ENCODE measurements at places on chromosomes 11 and 22.

GRCh38 chr11:119804698-119805097 is 75.7 kb upstream of the NECTIN1 start:
- no peak for DNase-seq

GRCh38 chr11:46307785-46308341 is 30.4 kb downstream of the CREB3L1 start:
- DNase-seq = no peak

DNA sequence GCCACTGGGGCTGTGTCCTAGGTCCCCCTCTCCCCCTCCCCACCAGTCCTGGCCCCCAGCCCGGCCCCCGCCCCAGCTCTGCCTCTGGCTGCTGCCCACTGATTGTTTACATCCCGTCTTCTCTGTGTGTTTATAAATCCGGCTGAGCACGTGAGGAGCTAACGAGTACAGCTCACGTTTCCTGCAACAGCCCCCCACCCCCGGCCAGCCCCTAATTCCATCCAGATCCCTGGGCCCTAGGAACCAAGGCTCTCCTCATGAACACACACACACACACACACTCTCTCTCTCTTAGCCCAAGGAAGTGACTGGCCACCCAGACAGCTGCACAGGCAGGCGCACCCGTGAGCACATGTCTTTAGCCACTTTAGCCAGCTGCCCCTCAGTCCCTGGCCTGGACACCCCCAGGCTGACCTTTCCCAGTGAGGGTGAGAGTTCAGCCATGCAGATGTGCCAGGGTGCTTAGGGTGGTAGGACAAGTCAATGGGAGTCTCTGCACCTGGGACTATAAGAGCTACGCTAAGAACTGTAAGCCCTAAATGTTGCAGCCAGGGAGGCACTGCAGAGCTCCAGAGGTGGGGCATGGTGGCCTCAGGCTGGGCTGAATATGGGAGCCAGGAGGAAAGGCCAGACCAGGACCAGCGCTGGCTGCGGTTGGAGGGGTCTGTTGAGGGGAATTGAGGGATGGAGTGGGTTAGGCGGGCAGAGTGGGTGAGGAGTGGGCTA is 2.9 kb downstream of the CLCF1 start:
- no peak for DNase-seq

DNA sequence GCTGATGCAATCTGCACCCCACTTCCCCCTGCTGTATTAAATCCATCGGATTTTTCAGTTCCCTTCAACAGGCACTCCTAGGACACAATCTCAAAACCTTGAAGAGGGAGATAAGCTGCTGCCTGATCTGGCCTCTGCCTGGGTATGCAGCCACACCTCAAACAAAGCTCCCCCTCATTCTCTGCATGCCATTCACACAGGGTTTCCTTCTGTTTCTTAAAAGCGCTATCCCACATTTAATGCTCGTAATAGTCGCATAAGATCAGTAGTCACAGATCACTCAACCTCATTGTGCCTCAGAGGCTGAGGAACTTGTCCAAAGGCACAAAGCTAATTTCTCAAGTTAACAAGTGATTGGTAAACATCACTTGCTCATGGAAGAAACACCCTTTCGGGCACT is 34.0 kb downstream of the UQCR10 start:
- no peak for DNase-seq

DNA sequence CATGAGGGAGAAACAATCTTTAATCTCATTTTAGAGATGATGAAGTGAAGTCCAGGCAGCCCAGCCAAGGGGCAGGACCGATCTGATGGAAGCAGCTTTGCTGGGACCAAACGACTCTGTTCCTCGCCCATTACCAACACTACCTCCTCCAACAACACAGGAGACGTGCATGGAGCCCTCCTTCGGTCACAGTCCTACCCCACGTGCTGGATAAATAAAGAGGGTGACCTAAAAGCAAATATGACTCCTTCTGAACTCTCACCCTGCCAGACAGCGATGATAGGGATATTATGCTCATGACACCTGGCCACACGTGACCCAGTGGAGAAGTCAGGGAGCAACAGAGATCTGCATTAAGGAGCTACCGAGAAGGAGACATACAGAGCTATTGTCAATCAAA is 26.0 kb downstream of the SCGB1A1 start:
- DNase-seq = no peak

GRCh38 chr11:40170078-40170477 is 1289.4 kb downstream of the LRRC4C start:
- no peak for DNase-seq

- no peak for DNase-seq
These were observed 48.6 kb downstream of the TRIM29 start for GRCh38 chr11:120089036-120090001.

- DNase-seq = no peak
These were observed 1.2 kb downstream of the GAL3ST3 start for GRCh38 chr11:66047541-66048365.

- DNase-seq = no peak
These were observed 303.9 kb downstream of the CASP12 start for GRCh38 chr11:104594228-104594958.

DNA sequence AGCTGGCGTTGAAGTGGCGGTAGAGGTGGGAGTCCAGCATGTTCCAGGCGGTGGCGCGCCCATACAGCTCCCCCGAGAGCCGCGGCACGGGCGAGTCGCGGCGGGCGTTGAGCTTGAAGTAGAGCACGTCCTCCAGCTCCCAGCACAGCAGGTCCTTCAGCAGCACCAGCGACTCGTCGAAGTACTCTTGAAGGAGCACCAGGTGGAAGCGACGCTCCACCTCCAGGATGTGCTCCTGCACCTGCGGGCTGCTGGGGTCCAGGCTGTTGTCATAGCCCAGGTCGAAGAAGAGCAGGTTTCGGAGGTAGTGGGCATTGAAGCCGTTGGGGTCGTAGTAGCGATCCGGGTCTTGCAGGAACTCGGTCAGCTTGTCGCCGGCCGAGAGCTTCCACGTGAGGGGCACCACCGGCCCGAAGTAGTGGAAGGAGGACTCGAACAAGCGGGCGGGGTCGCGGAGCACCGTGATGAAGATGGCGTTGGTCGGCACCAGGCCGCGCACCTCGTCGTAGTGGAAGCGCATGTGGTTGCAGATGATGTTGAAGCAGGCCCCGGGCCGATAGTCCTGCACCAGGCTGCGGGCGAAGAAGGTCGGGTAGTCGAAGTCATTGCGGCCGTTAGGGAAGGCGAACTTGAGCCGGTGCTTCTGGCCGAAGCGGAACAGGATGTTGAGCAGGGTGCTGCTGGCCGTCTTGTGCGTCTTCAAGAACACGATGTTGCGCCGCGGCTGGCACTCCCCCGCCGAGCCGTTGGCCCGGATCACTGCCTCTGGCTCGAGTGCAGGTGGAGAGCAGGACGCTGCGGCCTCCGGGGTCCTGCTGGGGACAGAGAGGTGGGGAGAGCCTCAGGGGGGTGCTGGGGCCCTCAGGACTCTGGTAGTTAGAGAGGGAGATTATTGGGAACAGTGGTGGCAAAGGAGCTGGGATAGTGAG is 9.0 kb upstream of the SEC14L6 start:
- DNase-seq = no peak

- DNase-seq = no peak
These were observed 20.1 kb downstream of the CSRP3 start for GRCh38 chr11:19181531-19182261.

GRCh38 chr11:66651016-66651415 is 12.5 kb downstream of the RBM4 start:
- no peak for DNase-seq

DNA sequence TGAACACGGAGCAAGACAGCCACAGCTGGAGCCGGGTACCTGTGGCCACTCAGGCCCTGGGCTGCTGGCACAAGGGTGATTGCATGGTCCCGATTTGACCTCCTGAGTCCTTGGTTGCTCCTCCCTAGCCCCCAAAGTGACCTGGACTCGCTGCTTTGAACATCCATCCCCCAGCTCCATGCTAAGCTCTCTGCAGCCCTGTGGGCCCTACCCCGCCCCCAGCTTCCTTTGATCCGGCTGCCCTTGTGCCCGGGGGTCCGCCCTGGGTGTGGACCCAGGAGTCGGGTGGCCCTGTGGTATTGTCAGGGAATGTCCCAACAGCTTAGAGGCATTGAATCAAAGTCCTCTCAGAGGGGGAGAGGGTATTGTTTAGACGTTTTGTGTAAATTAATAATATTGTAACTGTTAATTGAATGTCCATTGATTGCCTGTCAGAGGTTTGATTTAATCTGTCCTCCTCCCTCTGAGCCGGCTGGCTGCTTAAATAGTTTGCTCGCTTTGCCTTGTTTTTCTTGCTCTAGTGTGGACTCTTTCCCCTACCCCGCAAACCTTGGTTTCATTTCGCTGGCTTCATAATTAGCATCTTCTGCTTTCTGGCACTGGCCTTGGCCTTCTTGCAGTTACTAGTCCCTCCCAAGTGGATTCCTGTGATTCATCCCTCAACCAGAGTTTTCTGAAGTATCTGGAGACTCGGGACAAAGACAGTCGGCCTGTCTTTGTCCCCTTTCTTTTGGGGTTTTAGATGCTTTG is 20.7 kb downstream of the GRIK4 start:
- DNase-seq = no peak

GRCh38 chr11:64028398-64029115 is 7.2 kb upstream of the FLRT1 start:
- no peak for DNase-seq

DNA sequence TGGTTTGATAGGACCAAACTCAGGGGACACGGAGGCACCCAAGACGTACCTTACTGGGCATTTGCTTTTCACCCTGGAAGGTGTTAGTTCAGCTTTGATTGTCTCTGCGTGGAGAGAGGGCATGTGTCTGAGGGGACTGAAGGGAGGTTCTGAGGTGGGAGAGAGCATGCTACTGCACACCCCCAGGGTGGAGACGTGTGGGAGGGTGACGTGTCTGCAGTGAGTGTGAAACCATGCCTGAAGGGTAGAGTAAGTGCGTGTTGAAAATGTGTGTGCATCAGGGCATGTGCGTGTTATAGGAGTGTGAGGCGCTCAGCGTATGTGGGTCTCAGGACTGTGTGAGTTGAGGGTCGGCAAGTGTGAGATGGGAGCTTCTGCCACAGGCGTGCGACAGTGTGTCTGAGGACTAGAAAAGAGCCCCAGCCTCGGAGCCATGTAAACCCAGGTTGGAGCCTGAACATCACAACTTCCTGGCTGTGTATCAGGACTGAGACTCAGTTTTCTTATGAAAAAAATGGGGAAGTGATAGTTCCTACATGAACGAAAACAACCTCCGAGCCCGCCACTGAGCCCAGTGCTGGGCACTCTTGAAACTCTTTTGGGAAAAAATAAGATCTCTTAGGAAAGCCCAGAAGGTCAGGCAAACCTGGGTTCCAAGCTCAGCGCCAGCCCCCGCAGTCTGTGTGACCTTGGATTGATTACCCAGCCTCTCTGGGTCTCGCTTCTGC is 11.8 kb upstream of the KCNJ11 start:
- DNase-seq = no peak

GRCh38 chr11:110852921-110853490 is 140.8 kb upstream of the ARHGAP20 start:
- no peak for DNase-seq

- no peak for DNase-seq
These were observed 45.4 kb downstream of the CASP12 start for GRCh38 chr11:104852811-104853210.

- DNase-seq = no peak
These were observed 413.0 kb upstream of the LRRC4C start for GRCh38 chr11:41872426-41872825.

DNA sequence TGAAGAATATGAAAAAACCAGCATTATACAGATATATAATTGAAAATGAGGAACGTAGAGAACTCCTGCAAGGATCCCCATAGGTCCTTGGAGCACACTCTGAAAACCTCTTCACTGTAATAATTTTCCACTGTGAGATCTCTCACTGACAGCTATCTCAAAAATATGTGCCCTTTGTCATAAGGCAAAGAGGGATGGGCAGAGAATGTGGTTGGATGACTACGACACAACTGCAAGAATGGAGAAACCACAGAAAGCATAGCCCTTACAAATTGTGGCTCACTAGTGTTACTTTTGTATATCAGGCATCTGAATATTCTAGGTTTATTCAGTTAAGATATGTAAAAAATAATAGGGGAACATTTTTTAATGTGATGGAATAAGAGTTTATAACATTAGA is 7.9 kb upstream of the CTSC start:
- DNase-seq = no peak

GRCh38 chr11:68033708-68034045 is 3.2 kb downstream of the NDUFS8 start:
- DNase-seq = no peak

- DNase-seq = no peak
These were observed 6.2 kb downstream of the ADAMTS15 start for GRCh38 chr11:130454491-130455252.

DNA sequence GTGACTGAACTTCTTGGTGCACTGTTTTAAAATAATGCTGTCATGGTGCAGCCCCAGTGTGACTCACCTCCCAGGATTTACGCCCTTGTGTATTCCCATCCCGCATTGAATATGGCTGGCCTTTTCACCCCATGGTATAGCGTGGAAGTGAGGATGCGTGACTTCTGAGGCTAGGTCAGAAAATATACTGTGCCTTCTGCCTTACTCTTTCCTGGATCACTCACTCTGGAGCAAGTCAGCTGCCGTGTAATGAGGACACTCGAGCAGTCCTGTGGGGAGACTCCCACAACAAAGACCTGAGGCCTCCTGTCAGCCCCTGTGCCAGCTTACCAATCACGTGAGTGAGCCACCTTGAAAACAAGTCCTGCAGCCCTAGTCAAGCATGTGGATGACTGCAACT is 471.9 kb upstream of the KIRREL3 start:
- DNase-seq = no peak

DNA sequence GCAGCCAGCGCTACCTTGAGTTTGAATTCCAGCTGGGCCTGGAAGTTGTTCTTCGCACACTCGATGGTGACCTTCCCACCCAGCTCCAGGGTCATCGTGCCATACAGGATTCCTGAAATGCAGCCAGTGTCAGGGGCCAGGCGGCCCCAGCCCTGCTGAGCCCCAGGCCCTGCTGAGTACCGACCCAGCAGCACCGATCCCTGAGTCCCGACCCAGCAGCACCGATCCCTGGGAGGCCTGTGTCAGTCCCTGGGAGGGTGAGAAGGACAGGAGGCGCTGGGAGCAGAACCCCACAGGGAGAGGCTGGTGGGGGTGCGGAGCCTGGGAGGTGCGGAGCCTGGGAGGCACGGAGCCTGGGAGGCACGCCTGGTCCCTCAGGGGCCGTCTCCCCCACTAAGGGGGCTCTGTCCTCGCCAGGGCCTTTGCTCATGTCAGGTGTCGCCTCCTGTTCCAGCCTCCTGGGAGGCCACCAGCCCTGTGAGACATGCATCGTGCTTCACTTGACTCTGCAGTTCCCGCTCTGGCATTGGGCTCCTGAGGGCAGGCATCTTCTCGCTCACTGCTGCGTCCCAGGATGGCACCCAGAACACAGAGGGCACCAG is 37.1 kb upstream of the CARS1 start:
- no peak for DNase-seq

- no peak for DNase-seq
These were observed 78.9 kb downstream of the SFI1 start for GRCh38 chr22:31575190-31575589.

DNA sequence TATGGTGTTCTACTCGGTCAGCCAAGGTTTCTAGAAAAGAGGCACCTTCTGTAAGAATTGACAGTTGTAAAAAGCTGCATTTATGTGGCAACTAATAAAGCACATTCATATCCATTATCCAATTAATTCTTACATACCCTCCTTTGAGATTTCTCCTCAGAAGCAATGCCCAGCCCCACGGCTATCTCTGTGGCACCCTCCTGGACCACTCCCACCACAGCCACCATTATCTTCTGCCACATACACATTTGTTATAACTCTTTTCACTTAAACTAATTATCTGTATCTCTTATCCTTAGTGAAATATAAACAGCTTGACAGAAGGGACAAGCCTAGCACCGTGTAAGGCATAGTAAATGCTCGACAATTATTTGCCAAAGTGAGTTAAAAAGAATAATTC is 48.5 kb downstream of the PAK1 start:
- no peak for DNase-seq

Measured in activated T-cell treated with anti-CD3 and anti-CD28 coated beads for 24 hours (primary cell).